ENCODE measurements at places on chromosomes 2 and 18.

DNA sequence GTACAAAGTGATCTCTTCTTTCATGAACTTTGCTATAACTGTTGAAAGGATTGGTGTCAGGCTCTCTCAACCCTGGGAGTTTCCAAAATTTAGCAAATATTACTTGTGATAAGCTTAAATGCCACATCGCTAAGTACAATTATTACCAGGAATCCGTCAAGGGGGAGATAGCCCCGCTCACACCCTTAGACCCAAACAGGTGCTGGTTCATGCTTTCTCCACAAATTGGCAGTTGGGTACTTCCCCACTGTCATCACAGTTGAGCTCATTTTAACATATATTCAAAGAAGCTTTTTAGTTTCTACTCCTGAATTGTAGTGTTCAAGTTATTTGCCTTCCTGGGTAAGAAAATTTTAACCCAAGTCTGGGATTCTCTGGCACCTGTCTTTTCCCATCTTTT, 29.8 kb upstream of the EPB41L5 start:
- DNase-seq: no peak

DNA sequence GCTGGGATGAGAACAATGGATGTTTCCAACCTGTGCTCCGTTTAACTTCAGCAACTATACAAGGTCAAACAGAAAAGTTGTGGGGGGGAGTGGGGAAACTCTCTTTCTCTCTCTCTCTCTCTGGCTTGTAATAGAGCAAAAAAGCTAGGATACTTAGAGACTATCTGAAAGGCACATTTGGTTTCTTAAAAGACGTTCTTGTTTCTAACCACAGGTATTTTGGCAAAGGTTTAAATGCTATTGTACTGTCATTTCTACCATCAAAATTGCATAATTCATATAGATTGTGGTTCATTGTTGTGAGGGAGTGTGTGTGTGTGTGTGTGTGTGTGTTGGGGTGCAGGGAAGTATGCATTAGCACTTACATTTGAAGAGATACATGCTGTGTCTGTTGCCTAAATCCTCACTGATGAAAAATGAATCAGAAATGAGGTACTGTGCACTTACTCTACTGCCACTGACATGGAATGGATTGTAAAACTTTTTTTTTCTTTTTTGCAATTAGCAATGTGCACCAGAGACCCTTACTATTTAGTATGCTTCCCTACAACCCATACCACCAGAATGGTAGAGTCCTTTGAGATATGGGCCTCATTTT, 841.0 kb upstream of the PIK3C3 start:
- DNase-seq: no peak

GRCh38 chr18:62982600-62983251, 267.4 kb downstream of the PHLPP1 start:
- DNase-seq: peak; percentile 76

DNA sequence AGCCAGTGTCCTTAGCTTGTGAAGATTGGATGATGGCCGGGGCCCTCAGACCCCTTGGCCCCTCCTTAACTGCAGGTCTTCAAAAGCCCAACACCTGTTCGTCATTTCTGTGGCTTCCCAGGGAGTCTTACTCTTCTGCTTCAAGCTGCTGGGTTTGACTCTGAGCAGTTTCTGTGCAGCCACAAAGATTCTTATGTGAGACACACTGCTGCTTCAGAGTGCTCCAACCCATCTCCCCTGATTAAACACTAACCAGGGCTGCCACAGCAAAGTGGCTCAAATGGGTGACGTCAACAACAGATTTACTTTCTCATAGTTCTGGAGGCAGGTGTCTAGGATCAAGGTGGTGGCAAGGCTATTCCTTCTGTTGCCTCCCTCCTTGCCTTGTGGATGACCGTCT, 40.8 kb downstream of the TSN start:
- DNase-seq: no peak

GRCh38 chr2:37653805-37654378, 17.6 kb downstream of the CDC42EP3 start:
- DNase-seq: peak; percentile 32

DNA sequence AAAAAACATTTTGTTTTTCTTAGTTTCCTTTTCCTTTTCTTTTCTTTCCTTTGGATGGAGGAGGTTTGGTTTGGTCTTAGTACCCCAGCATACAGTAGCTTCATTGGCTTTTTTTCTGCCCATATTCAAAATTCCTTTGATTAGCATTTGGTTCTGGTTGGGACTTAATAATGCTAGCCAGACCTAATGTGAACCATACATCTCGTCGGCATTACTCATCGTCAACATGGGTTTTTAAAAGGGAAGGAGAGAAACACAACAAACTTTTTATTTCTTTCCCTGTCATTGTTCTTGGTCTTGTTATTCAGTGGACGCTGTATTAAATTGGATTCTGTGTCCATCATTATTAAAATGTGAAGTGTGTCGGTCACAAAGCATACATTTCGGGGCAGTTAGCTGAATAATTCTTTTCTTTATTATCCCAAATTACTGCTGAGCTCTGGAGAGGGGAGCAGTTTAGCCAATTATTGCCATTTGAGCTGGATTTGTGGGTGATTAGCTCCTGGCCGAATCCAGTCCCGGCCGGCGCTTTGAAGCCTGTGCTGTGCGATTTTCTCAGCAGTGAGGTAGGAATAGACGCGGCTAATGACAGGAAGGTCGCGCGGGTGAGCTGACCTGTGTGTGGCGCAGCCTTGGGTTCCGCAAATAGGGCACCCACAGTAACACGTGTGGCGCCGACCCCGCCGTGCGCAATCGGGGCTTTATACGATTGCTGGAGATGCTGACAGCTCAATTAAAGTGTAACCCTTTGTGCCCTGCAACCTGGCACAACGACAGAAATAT, 303.3 kb downstream of the GBX2 start:
- peak; percentile 52 for DNase-seq

- no peak for DNase-seq
Observed at GRCh38 chr2:175540421-175540820, 358.9 kb upstream of the ATP5MC3 start.

DNA sequence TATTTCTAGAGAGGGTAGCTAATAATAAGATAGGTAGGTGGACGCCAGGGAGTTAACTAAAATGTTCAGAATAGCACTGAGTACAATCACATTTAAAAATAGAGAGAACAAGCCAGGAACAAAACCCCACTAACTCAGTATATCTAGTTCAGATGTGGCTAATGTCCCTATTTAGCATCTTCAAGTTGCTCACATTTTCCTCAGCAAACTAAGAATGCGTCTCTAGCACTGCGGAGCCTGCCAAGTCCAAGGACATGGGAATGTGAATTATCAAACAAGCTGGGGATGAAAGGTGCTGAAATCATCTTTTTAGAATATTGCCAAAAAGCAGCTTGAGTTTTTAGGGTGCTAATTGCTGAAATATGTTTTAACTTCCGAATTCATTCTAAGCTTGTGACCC, 398.5 kb upstream of the FIGN start:
- DNase-seq: no peak

- peak; percentile 72 for DNase-seq
Observed at GRCh38 chr18:21489119-21489750, 111.3 kb downstream of the ESCO1 start.

DNA sequence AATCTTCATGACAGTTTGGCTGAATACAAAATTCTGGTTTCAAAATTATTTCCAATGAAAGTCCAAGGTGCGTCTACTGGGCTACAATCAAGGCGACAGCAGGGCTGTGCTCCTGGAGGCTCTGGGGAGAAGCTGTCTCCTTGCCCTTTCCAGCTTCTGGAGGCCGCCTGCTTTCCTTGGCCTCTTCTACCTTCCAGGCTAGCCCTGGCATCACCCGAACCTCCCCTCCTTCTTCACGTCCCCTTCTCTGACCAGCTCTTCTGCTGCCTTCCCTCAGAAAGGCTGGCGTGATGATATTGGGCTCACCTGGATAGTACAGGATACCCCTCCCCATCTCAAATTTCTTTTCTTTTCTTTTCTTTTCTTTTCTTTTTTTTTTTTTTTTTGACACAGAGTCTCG, 115.5 kb downstream of the KCNF1 start:
- DNase-seq: no peak

GRCh38 chr2:136255127-136255526, 137.2 kb upstream of the CXCR4 start:
- DNase-seq: no peak

- no peak for DNase-seq
Observed at GRCh38 chr2:171671867-171672266, 15.4 kb upstream of the DYNC1I2 start.

DNA sequence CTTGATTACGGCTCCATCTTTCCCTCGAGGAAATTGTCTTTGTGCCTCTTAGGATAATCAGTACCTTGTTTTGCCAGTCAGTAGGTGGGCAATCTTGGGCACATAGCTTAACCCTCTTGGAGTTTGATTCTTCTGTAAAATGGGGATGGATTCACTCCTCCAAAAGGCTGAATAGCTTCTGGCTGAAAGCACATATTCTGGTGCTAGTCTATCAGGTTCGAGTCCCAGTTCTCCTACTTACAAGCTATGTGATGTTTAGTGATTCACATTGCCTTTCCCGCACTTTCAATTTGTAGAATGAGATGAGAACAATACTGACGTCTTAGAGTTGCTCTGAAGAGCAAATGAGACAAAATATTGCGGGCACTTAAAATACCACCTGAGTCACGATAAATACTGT, 43.9 kb downstream of the ATIC start:
- no peak for DNase-seq

GRCh38 chr2:42116195-42117181, 52.7 kb upstream of the EML4 start:
- DNase-seq: peak; percentile 79

DNA sequence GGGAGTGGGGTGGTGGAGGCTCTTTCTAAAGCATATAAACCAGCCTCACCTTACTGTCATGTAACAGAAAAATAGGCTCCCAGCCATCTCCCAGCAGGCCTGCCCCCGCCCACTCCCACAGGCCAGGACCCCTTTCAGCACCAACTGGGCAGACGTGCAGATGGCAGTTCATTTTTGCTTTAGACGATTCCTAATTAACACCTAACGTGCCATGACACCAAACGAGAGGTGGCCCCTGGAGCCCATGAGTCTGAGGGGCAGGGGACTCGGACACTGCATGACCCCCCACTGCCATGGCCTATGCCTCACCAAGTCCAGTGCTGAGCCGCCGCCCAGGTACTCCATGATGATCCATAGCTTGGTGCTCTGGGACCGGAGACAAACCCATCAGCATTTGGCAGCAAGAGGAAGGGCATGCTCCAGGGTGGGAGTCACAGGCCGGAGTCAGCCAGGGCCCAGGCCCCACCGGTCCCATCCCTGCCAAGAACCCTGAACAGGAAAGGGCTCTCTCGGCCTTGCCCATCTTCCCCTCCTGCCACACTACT, 7.9 kb downstream of the STK25 start:
- DNase-seq: no peak

DNA sequence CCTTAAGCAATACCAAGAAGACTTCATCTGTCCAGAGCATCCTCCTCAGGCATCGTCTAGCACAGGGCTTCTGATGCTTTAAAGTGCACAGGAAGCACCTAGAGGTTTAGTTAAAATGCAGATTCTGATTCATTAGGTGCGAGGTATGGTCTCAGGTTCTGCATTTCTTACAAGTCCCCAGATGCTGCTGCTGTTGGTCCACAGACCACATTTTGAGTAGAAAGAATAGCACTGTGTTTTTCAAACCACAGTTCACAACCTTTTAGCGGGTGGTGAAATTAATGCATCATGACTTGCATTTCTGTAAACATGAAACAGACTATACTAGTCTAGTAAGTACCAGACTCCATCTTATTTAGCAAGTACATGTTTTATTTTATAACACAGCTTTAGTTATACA, 134.6 kb downstream of the TMEFF2 start:
- no peak for DNase-seq

- no peak for DNase-seq
Observed at GRCh38 chr2:25551316-25551715, 122.1 kb downstream of the DTNB start.

DNA sequence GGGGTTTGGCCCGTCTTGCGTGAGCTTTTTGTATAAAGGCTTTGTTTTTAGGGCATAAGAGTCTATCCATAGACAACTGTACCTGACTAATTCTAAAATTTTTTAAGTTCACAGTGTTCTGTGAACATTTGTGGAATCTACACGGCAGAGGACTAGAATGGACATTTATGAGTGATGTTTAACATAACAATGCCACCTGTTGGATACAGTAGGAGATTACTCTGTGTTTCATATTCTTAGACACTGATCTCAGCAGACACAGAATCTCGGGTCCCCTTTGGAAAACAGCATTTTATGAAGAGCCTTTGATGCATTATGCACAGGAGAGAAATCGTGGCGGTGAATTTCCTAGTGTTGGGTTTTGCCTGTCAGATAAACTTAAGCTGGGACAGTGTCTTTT, 752.2 kb downstream of the DPP10 start:
- DNase-seq: no peak

- DNase-seq: peak; percentile 27
Observed at GRCh38 chr18:57026316-57026715, 120.6 kb upstream of the BOD1L2 start.

- DNase-seq: no peak
Observed at GRCh38 chr2:197134206-197134605, 176.4 kb downstream of the ANKRD44 start.

- DNase-seq: peak; percentile 74
Observed at GRCh38 chr2:241771286-241772062, 5.1 kb upstream of the GAL3ST2 start.

GRCh38 chr2:186645999-186646398, 47.9 kb upstream of the FAM171B start:
- peak; percentile 8 for DNase-seq

DNA sequence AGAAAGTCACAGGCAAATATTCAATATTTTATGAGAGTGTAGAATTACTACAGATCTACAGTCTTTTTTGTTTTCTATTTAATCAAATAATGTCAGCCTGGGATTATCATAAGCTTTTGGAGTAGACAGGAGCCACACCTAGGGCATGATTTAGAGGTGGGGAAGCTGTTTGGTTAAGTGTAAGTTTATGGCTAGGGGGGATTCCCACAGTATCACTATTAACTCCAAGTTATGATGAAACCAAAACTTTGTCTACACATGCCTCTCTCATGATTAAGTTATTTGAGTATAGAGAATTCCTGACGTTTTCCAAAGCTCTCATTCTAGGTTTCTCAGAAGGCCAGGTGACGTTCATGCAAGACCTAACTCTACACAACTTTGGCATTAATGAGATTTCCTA, 2.1 kb downstream of the SERPINB10 start:
- DNase-seq: no peak

DNA sequence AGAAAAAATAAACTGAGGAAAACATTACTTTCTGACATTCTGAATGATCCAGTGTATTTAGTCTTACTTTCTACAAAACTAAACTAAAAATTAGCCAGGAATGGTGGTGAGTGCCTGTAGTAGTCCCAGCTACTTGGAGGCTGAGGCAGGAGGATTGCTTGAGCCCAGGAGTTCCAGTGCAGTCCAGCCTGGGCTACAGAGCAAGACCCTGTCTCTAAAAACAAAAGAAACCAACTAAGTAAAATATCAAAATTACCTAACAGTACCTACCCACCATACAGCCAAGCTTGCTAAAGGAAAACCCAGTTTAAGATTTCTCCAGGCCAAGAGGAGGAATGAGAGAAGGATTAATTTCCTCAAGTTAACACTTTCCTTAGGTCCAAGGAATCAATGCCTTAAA, 2.9 kb downstream of the HSPD1 start:
- DNase-seq: no peak

GRCh38 chr2:219664944-219665343, 37.5 kb downstream of the SLC4A3 start:
- DNase-seq: peak; percentile 29
